ENCODE measurements at places on chromosomes 1 and 21. TPM values are rescaled to one million over a fixed set of nuclear protein-coding genes. Genes with fewer than 3 reads are reported as not detected.
A peak's percentile ranks its signal among the peaks of the same experiment; 100 is the strongest.

The SAMD13 gene
- 1.2 TPM for total RNA-seq

GRCh38 chr1:204127597-204128242 is 24.1 kb downstream of the ETNK2 start:
- no peaks in the 10 kb centered on the region for H3K36me3 ChIP-seq
- peak; percentile 91 for DNase-seq
- no peaks in the 10 kb centered on the region for H3K27me3 ChIP-seq
- no peak overlapping the region for H3K27ac ChIP-seq
- no peak overlapping the region for H3K4me3 ChIP-seq
- H3K4me1 ChIP-seq, result peaks cover 36% of the 10 kb centered on the region

- H3K4me3 ChIP-seq, result no peak overlapping the region
- H3K27ac ChIP-seq, result no peak overlapping the region
- H3K27me3 ChIP-seq, result no peaks in the 10 kb centered on the region
- no peak for DNase-seq
- no peaks in the 10 kb centered on the region for H3K4me1 ChIP-seq
- no peaks in the 10 kb centered on the region for H3K36me3 ChIP-seq
These were observed 137.1 kb downstream of the PIK3R3 start for GRCh38 chr1:45995298-45995697.

The TEX38 gene
- not detected for total RNA-seq

- H3K27me3 ChIP-seq, result no peaks in the 10 kb centered on the region
- DNase-seq, result peak; percentile 62
- no peak overlapping the region for H3K4me3 ChIP-seq
- no peaks in the 10 kb centered on the region for H3K36me3 ChIP-seq
- no peaks in the 10 kb centered on the region for H3K4me1 ChIP-seq
These were observed 60.8 kb downstream of the ZNF684 start for GRCh38 chr1:40592107-40592803.

The AGBL4 gene
- 0.32 TPM for total RNA-seq

GRCh38 chr1:61607448-61607847 is 117.5 kb downstream of the TM2D1 start:
- no peaks in the 10 kb centered on the region for H3K36me3 ChIP-seq
- H3K27ac ChIP-seq, result no peak overlapping the region
- H3K4me3 ChIP-seq, result no peak overlapping the region
- H3K27me3 ChIP-seq, result no peaks in the 10 kb centered on the region
- DNase-seq, result no peak

The MACO1 gene
- total RNA-seq, result 20.1 TPM

GRCh38 chr1:115453666-115454065 is 115.6 kb upstream of the NGF start:
- H3K4me3 ChIP-seq, result no peak overlapping the region
- H3K27ac ChIP-seq, result no peak overlapping the region
- no peaks in the 10 kb centered on the region for H3K27me3 ChIP-seq
- H3K4me1 ChIP-seq, result no peaks in the 10 kb centered on the region
- DNase-seq, result no peak

DNA sequence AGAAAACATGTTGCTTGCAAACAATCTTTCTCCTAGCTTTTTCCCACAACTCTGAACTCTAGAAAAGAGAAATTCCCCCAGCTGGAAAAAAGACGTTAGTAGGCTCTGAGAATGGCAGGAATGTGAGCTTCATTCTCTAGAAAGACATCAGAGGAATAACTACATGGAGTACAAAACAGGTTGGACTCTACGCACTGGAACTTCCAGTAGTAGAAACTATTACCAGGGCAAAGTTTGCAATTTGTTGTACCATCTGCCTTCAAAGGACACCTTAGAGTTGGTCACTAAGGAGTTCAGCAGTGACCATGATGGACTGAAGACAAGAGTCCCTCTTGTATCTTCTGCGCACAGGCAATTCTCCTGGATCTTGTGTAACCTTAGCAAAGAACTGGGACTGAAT is 60.9 kb downstream of the SLC35D1 start:
- H3K27ac ChIP-seq, result no peak overlapping the region
- no peak for DNase-seq
- no peaks in the 10 kb centered on the region for H3K4me1 ChIP-seq
- H3K4me3 ChIP-seq, result no peak overlapping the region
- no peaks in the 10 kb centered on the region for H3K27me3 ChIP-seq
- H3K36me3 ChIP-seq, result peaks cover 5% of the 10 kb centered on the region

The CYP2J2 gene
- 1.8 TPM for total RNA-seq

GRCh38 chr1:157140063-157140588 is 1.9 kb upstream of the ETV3 start:
- H3K27ac ChIP-seq, result no peak overlapping the region
- peaks cover 43% of the 10 kb centered on the region for H3K4me1 ChIP-seq
- no peak overlapping the region for H3K4me3 ChIP-seq
- no peak for DNase-seq
- H3K36me3 ChIP-seq, result peaks cover 12% of the 10 kb centered on the region

GRCh38 chr21:43957128-43957571 is 55.0 kb upstream of the TRAPPC10 start:
- H3K4me3 ChIP-seq, result no peak overlapping the region
- H3K4me1 ChIP-seq, result peaks cover 17% of the 10 kb centered on the region
- DNase-seq, result no peak
- no peaks in the 10 kb centered on the region for H3K27me3 ChIP-seq

- no peak overlapping the region for H3K4me3 ChIP-seq
- peaks cover 4% of the 10 kb centered on the region for H3K4me1 ChIP-seq
- H3K36me3 ChIP-seq, result no peaks in the 10 kb centered on the region
- H3K27me3 ChIP-seq, result no peaks in the 10 kb centered on the region
- H3K27ac ChIP-seq, result no peak overlapping the region
These were observed 105.1 kb upstream of the USP25 start for GRCh38 chr21:15624646-15625045.

The NBPF15 gene
- 37.0 TPM for total RNA-seq

The A3GALT2 gene
- 0.39 TPM for total RNA-seq

GRCh38 chr1:236451796-236452373 is 57.8 kb downstream of the EDARADD start:
- no peaks in the 10 kb centered on the region for H3K36me3 ChIP-seq
- H3K27me3 ChIP-seq, result no peaks in the 10 kb centered on the region
- H3K4me3 ChIP-seq, result no peak overlapping the region
- no peak overlapping the region for H3K27ac ChIP-seq
- H3K4me1 ChIP-seq, result no peaks in the 10 kb centered on the region
- DNase-seq, result peak; percentile 37

The TLCD4 gene
- 0.11 TPM for total RNA-seq

GRCh38 chr21:14384453-14384852 is 1.5 kb upstream of the HSPA13 start:
- DNase-seq, result no peak
- no peaks in the 10 kb centered on the region for H3K27me3 ChIP-seq
- no peak overlapping the region for H3K4me3 ChIP-seq

The LCE6A gene
- total RNA-seq, result not detected

- H3K4me1 ChIP-seq, result peaks cover 11% of the 10 kb centered on the region
- no peak overlapping the region for H3K4me3 ChIP-seq
- H3K27me3 ChIP-seq, result peaks cover 2% of the 10 kb centered on the region
- H3K36me3 ChIP-seq, result no peaks in the 10 kb centered on the region
- no peak overlapping the region for H3K27ac ChIP-seq
These were observed 126.7 kb downstream of the NR5A2 start for GRCh38 chr1:200154069-200154767.

- no peak for DNase-seq
- H3K4me1 ChIP-seq, result no peaks in the 10 kb centered on the region
- no peaks in the 10 kb centered on the region for H3K36me3 ChIP-seq
- no peak overlapping the region for H3K27ac ChIP-seq
- H3K4me3 ChIP-seq, result no peak overlapping the region
These were observed 2.8 kb downstream of the LINGO4 start for GRCh38 chr1:151802372-151802771.

- no peaks in the 10 kb centered on the region for H3K27me3 ChIP-seq
- H3K4me3 ChIP-seq, result no peak overlapping the region
- DNase-seq, result no peak
- H3K27ac ChIP-seq, result no peak overlapping the region
- no peaks in the 10 kb centered on the region for H3K36me3 ChIP-seq
These were observed 505.2 kb downstream of the PLPP3 start for GRCh38 chr1:56074007-56074651.

The ATF3 gene
- total RNA-seq, result 12.6 TPM

GRCh38 chr1:90706437-90707362 is 10.4 kb downstream of the BARHL2 start:
- peak overlapping the region; percentile 91 for H3K27ac ChIP-seq
- H3K36me3 ChIP-seq, result peaks cover 17% of the 10 kb centered on the region
- H3K4me1 ChIP-seq, result peaks cover 50% of the 10 kb centered on the region
- H3K4me3 ChIP-seq, result peak overlapping the region; percentile 50

The KIF26B gene
- total RNA-seq, result not detected

- no peak overlapping the region for H3K4me3 ChIP-seq
- no peak overlapping the region for H3K27ac ChIP-seq
- no peak for DNase-seq
- no peaks in the 10 kb centered on the region for H3K36me3 ChIP-seq
These were observed 361.5 kb upstream of the ADGRL2 start for GRCh38 chr1:81439046-81439823.

DNA sequence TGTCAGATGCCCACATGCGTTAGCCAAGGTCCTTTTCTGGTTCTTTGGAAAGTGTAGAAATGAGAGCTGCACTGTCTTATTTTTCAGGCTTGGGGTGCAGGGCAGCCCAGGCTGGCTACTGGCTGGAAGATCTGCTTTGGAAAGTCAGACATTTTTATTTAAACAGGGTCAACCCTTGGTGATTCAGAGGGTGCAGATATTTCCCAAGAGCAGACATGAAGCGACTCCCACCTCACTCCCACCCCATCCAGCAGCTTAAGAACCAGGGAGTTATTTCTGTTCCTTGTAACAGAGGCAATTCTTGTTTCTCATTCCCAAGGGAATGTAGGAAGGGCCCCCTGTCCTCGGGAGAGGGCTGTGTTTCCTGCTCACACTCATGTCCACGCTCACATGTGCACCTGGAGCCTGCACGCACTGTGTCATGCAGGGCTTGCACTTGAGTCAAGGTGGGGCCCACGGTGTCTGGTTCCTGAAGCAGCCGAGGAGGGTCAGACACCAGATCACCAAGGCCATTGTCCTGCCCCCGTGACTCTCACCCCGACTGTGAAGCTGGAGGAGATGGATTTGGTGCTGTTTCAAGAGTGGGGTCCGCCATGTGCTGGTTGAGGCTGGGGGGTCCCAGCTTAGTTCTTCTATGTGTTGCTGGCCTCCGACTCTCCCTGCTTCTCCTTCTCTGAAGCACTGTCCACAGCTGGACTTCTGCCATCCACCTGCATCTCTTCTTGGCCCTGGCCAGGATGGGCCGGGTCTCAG is 992 bp downstream of the S100A7A start:
- H3K27me3 ChIP-seq, result peaks cover 14% of the 10 kb centered on the region
- no peak for DNase-seq
- H3K27ac ChIP-seq, result no peak overlapping the region
- H3K4me3 ChIP-seq, result no peak overlapping the region
- H3K4me1 ChIP-seq, result no peaks in the 10 kb centered on the region
- no peaks in the 10 kb centered on the region for H3K36me3 ChIP-seq

DNA sequence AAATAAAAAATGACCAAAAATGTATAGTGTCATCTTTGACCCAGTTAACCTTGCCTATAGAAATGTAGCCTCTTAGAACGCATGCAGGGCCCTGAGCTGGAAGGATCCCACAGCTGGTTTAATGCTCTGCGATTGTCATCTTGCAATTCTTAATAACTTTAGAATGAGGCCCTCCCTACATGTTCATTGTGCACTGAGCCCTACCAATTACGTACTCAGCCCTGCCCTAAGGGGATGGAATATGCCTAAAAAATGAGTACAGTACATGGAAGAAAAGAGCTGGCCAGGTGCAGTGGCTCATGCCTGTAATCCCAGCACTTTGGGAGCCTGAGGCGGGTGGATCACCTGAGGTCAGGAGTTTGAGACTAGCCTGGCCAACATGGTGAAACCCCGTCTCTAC is 57.8 kb upstream of the BCAR3 start:
- H3K27me3 ChIP-seq, result no peaks in the 10 kb centered on the region
- no peak for DNase-seq
- H3K36me3 ChIP-seq, result no peaks in the 10 kb centered on the region
- H3K4me3 ChIP-seq, result no peak overlapping the region
- H3K27ac ChIP-seq, result no peak overlapping the region
- no peaks in the 10 kb centered on the region for H3K4me1 ChIP-seq

The SLC41A1 gene
- total RNA-seq, result 19.5 TPM

The FAM131C gene
- total RNA-seq, result 0.71 TPM

The REN gene
- not detected for total RNA-seq

DNA sequence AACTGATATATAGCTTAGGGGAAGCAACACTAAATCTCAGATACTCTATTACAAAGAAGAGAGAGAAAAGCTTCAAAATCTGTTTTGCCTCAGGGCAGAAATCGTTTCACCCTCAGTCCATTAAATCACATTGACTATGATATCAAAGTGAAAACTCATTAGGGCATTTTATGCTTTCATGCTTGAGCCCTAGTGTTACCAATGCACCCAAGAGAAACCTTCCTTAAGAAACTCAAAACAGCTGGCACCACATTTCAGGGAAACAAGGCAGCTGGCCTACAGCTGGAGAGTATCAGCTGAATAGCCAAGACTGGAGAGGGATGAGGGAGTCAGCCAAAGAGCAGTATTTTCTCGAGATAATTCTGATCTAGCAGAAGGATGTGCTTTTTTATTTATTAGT is 14.9 kb downstream of the COLGALT2 start:
- DNase-seq, result peak; percentile 90
- peaks cover 96% of the 10 kb centered on the region for H3K4me1 ChIP-seq
- H3K4me3 ChIP-seq, result no peak overlapping the region

The ESRRG gene
- not detected for total RNA-seq

GRCh38 chr1:246309247-246309884 is 197.7 kb downstream of the SMYD3 start:
- H3K36me3 ChIP-seq, result no peaks in the 10 kb centered on the region
- no peak for DNase-seq
- peaks cover 18% of the 10 kb centered on the region for H3K4me1 ChIP-seq
- no peaks in the 10 kb centered on the region for H3K27me3 ChIP-seq

The ANKRD65 gene
- total RNA-seq, result not detected

DNA sequence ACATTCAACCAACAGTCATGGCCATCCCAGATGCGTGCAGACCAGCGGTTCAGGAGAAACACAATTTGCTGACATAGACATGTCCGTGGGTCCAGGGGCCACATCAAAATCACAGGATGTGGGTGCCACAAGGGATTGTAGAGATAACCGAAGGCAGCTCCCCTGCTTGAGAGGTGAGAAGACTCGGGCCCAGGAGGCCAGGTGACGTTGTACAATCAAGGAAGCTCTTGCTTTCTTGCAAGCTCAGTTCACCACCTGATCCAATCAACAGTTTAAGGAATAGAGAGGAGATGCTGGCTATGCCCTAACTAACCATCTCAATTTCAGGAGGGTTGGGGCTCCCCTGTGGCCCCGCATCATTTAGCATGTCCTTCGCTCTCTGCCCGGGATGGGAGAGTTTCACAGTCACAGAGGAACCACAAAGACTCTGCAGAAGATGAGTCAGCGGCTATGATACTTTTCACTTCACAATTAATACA is 19.5 kb downstream of the UBASH3A start:
- H3K4me3 ChIP-seq, result no peak overlapping the region
- no peaks in the 10 kb centered on the region for H3K36me3 ChIP-seq
- peaks cover 27% of the 10 kb centered on the region for H3K4me1 ChIP-seq

The WDR64 gene
- not detected for total RNA-seq

- no peaks in the 10 kb centered on the region for H3K36me3 ChIP-seq
- no peaks in the 10 kb centered on the region for H3K27me3 ChIP-seq
- H3K27ac ChIP-seq, result no peak overlapping the region
- no peak for DNase-seq
- H3K4me1 ChIP-seq, result no peaks in the 10 kb centered on the region
These were observed 48.5 kb downstream of the RGS7 start for GRCh38 chr1:241308471-241308870.

GRCh38 chr1:118783095-118783758 is 204.9 kb downstream of the TBX15 start:
- peaks cover 53% of the 10 kb centered on the region for H3K4me1 ChIP-seq
- H3K27me3 ChIP-seq, result no peaks in the 10 kb centered on the region
- peak; percentile 36 for DNase-seq
- no peaks in the 10 kb centered on the region for H3K36me3 ChIP-seq
- no peak overlapping the region for H3K4me3 ChIP-seq

The NPPA gene
- total RNA-seq, result not detected
